CD4-positive, alpha-beta T cell treated with Interferon alpha-2 for 1 hour (primary cell): ENCODE measurements at places on chromosomes 16 and 17.

DNA sequence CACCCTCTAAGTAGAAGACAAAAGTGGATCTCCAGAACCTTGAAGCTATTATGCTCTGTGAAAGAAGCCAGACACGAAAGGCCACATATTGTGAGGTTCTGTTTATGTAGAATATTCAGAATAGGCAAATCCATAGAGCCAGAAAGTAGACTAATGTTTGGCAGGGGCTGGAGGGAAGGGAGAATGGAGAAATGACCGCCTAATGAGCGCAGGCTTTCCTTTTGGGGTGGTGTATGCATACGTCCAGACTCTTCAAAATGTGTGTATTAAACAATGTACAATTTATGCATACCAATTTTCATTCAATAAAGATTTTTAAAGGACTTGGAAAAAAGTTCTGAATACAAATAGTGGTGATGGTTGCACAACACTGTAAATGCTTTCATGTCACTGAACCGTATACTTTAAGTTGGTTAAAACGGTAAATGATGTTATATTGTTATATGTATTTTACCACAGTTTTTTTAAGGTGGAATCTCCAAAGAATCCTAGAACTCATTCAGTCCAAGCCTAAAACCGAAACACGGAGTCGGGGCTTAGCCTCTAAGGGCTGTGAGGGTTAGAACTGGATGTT, 397.4 kb downstream of the SOX9 start:
- DNase-seq: no peak

GRCh38 chr17:60372790-60373483, 19.0 kb downstream of the USP32 start:
- DNase-seq: no peak

- no peak for DNase-seq
These were observed 6.3 kb upstream of the USP31 start for GRCh38 chr16:23155445-23156049.

DNA sequence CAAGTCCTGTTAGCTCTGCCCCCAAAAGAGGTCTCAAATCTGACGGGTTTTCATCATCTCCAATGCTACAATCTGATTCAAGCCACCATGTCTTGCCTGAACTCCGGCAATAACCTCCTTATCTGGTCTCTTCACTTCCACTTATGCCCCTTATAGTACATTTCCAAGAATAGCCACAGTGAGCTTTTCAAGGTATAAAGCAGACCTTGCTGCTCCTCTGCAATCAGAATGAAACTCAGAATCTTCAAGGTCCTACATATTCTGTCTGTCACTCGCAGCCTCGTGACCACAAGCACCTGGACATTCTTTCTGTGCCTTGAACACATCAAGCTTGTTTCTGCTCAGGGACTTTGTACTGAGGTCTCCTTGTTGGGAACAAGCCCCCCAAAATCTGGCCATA, 84.7 kb downstream of the YPEL2 start:
- DNase-seq: no peak

DNA sequence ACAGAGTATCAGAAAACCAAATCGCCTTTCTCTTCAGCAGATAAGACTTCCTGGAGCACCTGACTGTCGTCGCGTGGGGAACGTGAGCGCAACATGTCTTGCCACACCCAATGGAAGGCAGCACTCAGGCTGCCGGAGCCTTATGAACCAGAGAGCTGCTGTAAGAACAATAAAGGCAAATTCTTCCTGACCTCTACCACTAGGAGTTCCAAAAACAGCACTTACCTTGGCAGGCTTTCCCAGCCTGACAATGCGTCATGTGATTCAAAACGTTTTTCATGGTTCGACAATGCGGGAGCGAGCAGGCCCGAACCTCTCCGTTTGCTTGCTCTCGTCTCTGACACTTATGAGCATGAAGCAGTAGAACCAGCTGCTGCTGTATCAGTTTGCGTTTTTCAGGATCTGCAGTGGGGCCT, 75.8 kb upstream of the TRAP1 start:
- DNase-seq: no peak
